ENCODE measurements at places on chromosomes 11 and 22.

DNA sequence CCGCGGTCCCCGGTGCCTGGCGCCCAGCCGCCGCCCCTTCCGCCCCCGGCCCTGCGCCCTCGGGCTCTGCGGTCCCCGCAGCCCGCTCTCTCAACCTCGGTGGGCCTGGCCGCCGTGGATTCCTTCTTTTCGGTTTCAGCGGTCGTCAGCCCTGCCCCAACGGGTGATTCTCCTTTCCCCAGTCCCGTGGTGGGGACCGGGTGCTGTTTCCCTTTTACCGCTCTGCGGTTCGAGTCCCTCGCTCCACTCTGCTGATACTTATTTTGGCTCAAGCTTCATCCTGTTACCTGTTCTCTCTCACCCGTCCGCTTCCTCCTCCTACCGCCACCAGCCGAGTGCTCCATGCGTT, 494 bp downstream of the ZDHHC5 start:
- DNase-seq = no peak

DNA sequence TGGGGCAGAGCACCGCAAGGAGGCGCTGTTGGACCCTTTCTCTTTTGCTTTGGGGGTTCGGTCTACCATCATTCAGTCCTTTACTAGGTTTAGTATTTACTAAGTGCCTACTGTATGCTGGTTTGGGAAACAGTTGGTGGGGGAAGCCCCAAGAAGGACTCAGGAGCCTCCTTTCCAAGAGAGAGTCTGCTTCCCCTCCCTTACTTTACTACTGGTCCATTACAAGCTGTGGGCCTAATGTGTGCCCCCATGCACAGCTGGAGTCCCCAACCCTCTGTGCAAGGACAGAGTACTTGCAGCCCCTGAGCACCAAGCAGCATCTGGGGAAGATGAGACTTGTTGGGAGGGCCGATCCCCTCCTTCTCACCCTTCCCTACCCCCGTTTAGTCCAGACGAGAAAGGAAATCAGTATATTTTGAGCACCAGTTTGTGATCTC, 876 bp upstream of the UBE2L6 start:
- peak; percentile 94 for DNase-seq

- DNase-seq = no peak
These were observed 244.1 kb upstream of the API5 start for GRCh38 chr11:43067681-43068080.

- DNase-seq = no peak
These were observed 400.0 kb downstream of the SOX6 start for GRCh38 chr11:15956302-15956701.

- no peak for DNase-seq
These were observed 187.9 kb downstream of the ETS1 start for GRCh38 chr11:128399251-128400121.

- DNase-seq = no peak
These were observed 32.9 kb upstream of the HORMAD2 start for GRCh38 chr22:30047364-30047738.

- DNase-seq = no peak
These were observed 400.3 kb downstream of the MIAT start for GRCh38 chr22:27057717-27058116.

DNA sequence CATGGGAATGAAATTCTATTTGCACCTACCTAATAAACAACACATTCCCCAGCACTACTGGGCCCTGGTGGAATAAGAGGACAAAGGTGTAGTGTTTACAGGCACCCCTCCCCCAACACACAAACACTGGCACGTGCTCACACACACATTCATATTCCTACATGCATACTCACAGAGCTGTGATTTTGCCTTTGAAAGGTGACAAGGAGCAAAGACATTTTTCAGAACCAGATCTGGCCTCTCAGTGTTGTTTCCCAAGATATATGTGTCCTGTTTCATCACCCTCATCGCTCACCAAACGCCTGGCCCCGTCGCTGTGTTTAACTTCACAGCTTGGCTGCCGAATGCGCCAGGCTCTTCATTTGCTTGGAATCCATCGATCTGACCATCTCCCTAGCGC, 292.6 kb downstream of the NTM start:
- no peak for DNase-seq

DNA sequence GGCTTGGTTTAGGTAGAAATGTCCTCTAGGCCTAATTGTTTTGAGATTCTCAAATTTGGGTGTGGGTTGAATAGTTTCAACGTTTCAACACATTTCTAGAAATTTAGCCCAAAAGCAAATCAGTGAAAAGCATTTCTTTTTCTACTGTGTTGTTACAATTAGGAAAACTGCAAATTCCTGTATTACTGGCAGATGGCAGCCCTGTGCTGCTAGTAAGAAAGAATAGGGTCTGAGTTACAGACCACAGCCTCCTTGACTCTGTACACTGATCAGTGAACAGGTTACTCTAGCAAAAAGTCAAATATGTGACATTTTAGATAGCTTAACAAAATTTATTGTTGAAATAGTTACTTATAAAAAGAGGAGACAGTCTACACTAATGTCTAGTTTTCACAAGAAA, 703.0 kb downstream of the JRKL start:
- peak; percentile 69 for DNase-seq

- no peak for DNase-seq
These were observed 50.5 kb downstream of the RAB30 start for GRCh38 chr11:83020942-83021779.

GRCh38 chr22:48084041-48084728, 1321.7 kb downstream of the TBC1D22A start:
- no peak for DNase-seq

DNA sequence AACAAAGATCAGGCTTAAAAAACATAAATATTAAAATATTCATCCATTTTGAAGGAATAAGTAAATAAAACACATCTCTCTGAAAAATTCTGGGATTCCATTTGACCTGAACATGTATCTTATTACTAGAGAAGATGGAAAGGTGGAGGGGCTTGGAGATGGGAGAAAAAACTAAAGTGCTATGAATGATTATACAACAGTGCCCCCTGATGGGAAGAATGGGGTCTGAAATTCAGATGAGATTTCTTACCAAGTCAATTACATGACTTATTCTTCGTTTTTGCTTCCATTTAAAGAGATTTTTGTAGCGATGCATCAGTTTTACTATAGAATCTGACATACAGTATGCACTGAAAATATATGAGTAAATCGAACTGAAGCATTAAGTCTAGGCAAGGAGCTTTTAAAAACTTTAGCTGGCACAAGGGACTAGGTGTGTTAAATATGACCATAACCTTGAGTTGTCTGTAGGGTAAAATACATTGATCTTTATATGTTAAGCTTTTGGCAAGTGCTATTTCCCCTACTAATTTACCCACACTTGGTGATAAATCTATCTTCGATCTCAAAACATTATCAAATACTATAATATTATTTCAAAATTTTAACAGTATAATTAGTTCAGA, 718.8 kb downstream of the CNTN5 start:
- peak; percentile 80 for DNase-seq

GRCh38 chr22:43592476-43592875, 180.7 kb downstream of the MPPED1 start:
- no peak for DNase-seq

- DNase-seq = peak; percentile 39
These were observed 20.8 kb upstream of the ZBED5 start for GRCh38 chr11:10878408-10879214.

DNA sequence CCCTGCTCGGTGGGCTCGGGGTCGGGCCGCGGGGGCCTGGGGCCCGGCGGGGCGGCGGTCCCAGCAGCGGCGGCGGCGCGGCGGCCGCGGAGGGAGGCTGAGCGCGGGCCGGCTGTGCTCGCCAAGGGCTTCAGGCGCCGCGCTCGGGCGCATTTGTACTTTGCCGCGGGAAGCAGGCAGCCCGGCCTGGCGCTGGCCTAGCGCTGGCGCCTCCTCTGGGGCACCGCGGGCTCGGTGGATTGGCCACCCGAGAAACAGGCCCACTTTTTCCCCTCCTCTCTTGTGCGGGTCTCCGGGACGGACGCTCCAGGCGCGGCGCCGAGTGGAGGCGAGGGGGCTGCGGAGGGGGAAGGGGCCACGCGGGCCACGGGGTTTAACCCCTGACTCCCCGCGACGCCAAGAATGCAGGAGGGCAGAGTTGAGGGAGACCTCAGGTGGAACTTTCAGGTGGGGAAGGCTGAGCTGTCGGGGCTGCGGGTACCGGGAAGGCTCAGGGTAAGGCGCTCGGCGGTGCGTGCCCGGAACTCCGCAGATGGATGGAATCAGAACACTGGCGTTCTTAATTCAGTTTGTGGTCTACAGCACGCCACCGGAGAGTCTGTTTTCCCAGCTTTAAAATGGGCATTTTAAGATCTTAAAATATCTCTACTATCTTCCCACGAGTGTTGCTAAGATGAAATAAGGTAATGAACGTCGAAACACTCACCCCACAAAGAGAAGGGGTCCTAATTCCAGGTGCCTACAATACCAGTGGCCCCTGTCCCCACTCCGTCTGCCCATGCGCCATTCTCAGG, at the start of gene CHRDL2:
CHRDL2 (minus strand) TSS at position 126 of the 794 bp plus-strand sequence. CDS start 538 bp downstream, outside the sequence.
- DNase-seq = peak; percentile 43

GRCh38 chr11:13674799-13675509, 6.5 kb downstream of the FAR1 start:
- DNase-seq = peak; percentile 20

- DNase-seq = peak; percentile 20
These were observed 85.6 kb upstream of the GRIA4 start for GRCh38 chr11:105524286-105524685.

- DNase-seq = no peak
These were observed 93.6 kb downstream of the NELL1 start for GRCh38 chr11:20762980-20763379.

DNA sequence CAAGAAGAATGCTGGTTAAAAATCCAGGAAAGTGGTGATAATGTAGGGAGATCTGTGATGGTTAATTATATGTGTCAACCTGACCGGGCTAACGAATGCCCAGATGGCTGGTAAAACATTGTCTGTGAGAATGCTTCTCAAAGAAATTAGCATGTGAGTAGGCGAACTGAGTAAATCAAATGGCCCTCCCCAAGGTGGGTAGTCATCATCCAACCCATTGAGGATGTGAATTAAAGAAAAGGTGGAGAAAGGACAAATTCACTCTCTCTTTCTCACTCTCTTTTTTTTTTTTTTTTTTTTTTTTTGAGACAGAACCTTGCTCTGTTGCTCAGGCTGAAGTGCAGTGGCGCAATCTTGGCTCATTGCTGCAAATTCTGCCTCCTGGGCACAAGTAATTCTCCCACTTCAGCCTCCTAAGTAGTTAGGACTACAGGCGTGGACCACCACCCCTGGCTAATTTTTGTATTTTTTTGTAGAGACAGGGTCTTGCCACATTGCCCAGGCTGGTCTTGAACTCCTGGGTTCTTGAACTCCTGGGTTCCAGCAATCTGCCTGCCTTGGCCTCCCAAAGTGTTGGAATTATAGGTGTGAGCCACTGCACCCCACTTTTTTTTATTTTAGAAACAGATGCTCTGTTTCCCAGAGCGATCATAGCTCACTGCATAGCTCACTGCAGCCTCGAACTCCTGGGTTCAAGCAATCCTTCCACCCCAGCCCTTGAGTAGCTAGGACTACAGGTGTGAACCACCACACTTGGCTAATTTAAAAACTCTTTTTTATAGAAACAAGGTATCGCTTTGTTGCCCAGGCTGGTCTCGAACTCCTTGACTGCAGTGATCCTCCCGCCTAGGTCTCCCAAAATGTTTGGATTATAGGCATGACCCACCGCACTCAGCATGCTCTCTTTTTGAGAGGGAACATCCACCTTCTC, 22.0 kb upstream of the P2RY6 start:
- DNase-seq = no peak

DNA sequence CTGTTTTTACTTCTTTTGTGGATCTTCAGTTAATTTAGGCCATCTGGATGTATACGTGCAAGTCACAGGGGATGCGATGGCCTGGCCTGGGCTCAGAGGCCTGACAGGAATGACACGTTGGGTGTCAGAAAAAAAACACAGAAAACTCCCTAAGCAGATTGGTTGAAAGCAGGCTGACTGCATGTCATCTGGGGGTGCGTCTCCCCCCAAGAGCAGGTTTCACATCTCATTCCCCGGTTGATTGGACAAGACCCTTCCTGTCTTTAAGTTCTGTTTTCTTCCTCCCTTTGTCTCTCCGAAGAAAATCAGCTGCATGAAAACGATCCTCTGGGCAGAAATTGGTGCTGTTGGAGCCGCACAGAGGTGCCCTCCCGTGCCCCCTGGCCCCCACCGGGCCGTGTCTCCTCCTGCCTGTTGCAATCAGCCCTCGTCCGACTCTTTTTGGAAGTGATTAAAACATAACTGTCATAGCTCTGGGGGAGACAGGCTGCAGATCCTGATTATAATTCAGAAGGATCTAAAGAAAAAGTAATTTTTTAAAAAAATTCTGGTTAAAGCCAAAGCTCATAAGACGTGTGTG, 71.8 kb upstream of the PARVG start:
- DNase-seq = no peak

- DNase-seq = no peak
These were observed 25.6 kb downstream of the SEZ6L start for GRCh38 chr22:26194877-26195276.

- no peak for DNase-seq
These were observed 18.3 kb downstream of the POLDIP3 start for GRCh38 chr22:42596336-42596735.

DNA sequence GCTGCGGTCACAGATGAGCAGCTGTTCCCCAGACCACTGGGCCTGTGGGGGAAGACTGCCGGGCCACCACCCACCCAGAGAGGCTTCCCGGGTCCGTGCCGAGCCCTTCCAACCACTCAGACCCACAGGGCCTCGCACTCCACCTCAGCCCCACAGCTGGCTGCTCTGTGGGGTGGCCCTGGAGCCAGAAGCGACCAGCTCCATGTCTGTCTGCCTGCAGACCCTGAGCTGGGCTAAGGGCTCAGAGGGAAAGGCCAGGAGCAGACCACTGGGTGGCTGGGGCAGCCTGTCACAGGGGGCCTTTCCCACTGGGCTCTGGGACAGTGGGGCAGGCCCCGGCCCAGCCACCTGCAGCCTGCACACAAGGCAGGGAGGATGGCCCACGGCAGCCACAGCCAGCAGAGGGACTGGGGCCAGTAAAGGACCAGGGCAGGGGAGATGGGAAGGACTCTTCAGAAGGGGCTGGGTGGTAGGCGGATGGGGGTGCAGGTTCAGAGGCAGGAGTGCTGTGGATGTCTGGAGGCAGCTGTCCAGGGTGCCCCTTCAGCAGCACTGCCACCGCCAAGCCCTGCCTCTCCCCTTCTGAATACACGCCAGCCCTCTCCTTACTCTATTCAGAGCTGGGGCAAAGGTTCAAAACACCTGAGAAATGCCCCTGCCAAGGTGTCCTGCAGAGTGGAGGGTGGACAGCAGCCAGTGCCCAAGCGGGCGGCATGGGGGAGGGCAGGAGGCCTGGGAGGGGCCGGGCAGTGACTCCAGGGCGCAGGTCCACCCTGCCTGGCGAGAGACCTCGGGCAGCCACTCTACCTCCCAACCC, 32.2 kb downstream of the GNB1L start:
- no peak for DNase-seq

- no peak for DNase-seq
These were observed 345.5 kb upstream of the CTSC start for GRCh38 chr11:88683024-88683423.

GRCh38 chr22:20241579-20242392, 26.3 kb downstream of the RTN4R start:
- DNase-seq = no peak

DNA sequence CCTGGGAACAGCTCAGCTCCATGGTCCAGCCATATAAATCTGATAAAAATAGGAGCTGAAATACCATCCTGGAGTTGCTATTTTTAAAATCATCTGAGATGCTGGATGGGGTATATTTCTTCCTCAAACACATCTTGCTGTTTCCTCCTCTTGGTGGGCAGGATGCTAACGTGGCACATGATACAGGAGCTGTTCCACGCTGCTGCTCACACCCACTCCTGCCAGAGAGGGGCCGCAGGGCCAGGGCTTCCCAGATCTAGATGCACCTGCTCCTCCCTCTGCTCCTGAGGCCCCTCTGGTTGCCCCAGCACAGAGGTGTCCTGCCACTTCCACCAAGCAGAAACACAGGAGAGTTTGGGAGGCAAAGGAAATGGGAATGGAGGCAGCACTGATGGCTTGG, 3.3 kb upstream of the ST3GAL4 start:
- no peak for DNase-seq
